MG63 (cell line): ENCODE measurements at places on chromosomes 13 and 19.

- no peak for DNase-seq
Observed at GRCh38 chr13:102951808-102952207, 106.0 kb downstream of the ERCC5 start.

DNA sequence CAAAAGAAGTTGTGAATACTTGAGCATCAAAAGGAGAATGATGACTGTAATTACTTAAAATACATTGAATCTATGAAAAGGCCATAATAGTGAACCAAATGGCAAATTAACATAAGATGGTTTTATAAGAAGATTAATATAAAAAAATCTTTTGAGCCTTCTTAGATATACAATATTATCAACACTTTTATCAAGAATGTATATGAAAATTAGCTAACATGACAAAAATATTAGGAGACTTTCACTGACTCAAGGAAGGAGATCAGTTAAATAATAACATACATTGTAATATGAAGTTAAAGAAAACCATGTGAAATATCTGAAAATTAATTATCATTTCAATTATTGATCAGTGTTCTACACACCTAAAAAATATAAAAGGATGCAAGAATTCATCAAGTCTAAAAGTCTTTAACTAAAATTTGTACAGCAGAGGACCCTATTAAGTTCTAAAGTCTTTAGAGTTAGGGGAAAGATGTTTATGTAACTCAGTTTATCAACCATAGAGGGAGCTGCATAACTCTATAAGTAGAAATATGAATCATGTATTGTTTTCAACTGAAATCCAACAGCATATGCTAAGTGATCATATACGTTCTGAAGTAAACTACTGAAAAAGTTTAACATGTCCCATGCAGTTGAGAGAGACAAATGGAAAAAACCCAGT, 756.1 kb upstream of the MIR17HG start:
- DNase-seq, result no peak

DNA sequence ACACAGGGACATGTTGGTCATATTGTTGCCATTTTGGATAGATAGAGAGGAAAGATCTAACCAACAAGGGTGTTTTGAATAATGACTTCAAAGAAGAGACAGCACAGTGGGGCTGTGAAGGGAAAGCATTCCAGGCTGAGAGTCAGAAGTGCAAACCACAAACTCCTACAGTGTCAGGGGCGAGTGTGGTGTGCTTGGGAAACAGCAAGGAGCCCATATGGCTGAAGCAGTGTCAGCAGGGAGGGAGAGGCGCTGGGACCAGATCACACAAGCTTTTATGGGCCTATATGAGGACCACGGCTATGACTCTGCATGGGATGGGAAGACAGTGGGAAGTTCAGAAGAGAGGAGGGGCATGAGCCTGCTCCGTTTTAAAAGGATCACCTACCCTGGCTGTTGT, 166.4 kb downstream of the MYO16 start:
- no peak for DNase-seq

DNA sequence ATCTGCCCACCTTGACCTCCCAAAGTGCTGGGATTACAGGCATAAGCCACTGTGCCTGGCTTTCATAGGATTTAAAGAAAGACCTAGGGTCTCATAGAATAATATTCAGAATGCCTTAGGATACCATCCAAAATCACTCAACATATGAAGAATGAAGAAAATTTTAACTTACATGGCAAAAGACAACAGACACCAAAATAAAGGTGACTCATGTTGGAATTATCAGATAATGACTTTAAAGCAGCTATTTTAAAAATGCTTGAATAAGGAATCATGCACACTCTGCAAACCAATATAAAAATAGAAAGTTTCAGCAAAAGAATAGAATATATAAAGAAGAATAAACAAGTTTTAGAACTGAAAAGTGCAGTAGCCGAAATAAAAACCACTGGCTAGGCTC, 29.3 kb downstream of the ZNF566 start:
- DNase-seq, result no peak

DNA sequence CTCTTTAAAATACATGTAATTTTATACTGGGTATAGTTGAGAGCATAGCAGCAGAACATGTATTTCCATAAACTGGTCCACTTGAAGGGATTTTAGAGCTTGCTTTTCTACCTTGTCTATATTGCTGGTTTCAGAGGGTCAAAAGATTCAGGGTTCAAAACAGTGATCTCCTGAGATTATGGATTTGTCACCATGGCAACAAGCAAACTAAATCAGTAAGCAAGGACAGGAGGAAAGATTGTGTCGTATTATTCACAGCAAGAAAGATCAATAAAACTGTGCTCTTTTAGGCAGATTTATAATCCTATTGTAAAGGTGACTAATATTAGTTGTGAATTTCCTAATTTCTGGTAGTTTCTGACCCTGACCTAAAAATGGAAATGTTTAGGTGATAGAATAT, 496.4 kb downstream of the LMO7 start:
- no peak for DNase-seq

DNA sequence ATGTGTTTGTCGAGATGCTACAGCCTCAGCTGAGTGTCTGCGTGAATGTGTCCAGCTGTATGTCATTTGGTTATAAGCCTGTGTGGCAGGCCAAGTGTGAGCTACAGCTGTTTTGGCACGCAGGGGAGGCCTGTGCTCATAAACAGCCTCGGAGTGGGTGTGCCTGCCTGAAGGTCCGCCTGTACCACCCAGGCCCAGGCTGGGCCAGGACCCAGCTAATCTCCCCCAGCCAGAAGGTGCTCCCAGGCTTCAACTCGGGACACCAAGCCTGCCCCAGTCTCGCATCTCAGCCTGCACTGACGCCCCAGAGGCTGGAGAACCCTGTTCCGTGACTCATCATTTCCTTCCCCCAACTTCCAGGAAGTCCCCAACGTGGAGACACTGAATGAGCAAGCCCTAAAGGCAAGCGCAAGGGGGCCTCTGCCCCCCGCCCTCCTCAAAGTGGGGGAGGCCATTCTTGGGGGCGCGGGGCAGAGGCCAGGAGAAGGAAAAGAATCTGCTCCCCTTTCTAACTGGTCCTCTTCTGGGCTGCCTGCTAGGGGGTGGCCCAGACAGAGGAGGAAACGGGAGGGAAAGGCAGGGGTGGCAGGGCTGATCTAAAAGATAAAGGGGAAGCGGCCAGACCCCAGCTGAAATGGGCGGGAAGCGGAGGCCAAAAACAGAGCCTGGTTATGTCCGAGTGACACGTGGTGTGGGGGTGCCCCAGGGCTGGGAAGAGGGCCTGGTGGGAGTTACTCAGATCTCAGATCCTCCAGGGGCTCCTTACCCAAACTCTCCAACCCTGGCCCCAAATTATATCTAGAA, 2.0 kb downstream of the SLC1A5 start:
- DNase-seq, result peak; percentile 92

- peak; percentile 40 for DNase-seq
Observed at GRCh38 chr19:2055931-2056836, 5.1 kb upstream of the MKNK2 start.

DNA sequence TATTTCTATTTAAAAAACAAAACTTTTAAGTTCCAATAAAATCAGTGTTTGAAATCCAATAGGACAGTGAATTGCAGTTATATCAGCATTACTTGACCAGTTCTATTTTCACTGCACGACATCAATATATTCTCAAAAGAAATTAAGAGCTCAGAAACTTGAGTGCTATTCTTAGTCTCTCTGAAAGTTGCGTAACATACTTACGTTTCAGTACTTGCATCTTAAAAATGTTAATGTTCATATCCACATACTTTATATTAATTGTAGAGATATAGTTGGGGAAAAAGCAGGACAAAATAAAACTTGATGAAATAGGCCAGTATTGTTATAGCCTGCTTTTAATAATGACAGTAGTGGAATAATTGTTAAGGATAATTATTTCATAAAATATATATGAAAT, 720.5 kb upstream of the PCDH9 start:
- no peak for DNase-seq

DNA sequence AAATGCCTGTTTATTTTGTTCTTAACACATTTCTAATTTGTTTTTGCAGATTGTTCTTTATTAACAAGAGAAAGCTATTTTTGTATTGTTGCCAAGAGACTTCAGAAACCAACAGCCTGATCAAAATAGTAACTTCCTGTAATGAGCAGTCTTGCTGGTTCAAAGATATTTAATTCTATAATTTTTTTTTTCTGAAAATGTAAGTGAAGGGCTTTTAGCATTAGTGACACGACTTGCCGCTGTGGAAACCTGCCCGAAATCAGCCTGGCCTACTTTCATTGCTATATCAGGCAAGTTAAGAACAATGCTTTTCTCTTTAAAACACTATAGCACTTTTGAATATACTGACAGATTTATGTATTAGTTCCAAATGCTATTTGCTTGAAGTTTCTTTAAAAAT, 374.3 kb downstream of the EFNB2 start:
- no peak for DNase-seq

- DNase-seq, result no peak
Observed at GRCh38 chr19:30602661-30603350, 230.6 kb downstream of the ZNF536 start.

- no peak for DNase-seq
Observed at GRCh38 chr13:41520660-41521630, 63.6 kb downstream of the RGCC start.

DNA sequence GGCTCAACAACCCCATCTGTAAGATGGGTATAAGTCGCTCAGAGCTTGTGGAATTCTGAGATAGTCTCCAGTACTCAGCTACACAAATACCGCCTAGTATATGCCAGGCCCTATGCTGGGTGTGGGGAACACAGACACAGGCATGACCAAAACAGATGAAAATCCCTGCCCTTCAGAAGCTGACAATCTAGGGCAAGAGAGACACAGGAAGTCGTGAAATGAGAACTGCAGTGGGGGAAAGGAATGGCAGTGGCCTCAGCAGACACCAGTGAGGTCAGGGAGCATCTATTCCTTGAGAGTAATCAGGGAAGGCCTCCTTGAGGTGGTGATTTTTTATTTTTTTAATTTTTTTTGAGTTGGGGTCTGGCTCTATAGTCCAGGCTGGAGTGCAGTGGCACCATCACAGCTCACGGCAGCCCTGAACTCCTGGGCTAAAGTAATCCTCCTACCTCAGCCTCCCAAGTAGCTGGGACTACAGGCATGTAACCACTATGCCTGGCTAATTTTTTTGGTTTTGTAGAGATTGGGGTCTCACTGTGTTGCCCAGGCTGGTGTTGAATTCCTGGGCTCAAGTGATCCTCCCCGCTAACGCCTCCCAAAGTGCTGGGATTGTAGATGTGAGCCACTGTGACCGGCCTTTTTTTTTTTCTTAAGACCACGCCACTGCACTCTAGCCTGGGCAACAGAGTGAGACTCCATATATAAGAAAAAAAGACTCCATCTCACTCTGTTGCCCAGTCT, 3.2 kb downstream of the TMIGD2 start:
- DNase-seq, result no peak

- DNase-seq, result no peak
Observed at GRCh38 chr19:47093254-47093653, 20.3 kb downstream of the ZC3H4 start.

GRCh38 chr13:31110617-31111016, 51.1 kb downstream of the HSPH1 start:
- DNase-seq, result peak; percentile 45

- DNase-seq, result no peak
Observed at GRCh38 chr13:41419206-41419605, 38.1 kb upstream of the RGCC start.

DNA sequence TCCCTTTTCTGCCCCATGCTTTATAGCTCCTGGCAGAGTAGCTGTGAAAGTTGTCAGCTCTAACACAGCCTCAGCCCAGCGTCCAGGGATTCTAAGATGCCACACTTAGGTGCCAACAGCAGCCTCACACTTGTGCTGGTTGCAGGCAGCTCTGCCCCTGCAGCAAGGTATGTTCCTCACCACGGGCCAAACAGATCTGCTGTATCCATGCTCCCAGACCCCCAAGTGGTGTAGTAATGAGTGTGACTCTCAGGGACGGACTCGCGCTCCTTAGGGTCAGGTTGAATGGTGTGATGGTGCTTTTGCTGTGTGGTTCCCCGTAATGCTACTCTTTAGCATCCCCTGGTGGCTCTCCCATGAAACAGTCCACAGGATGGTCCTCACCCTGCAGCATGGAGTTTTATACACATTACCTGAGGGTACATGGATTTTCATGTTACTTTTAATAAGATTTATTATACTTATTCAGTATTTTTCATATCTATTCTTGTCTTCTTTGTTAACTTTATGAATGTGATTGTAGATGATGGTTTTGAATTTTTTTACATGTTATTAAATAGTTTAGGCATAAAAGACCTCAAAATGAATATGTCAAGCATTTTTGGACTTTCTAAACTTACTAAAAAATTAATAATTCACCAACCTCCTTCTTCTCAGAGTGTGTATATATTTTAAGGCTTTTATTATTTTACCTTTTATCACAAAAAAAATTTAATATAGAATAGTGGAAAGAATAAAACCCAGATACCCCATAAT, 232.5 kb downstream of the SLC7A1 start:
- peak; percentile 7 for DNase-seq

DNA sequence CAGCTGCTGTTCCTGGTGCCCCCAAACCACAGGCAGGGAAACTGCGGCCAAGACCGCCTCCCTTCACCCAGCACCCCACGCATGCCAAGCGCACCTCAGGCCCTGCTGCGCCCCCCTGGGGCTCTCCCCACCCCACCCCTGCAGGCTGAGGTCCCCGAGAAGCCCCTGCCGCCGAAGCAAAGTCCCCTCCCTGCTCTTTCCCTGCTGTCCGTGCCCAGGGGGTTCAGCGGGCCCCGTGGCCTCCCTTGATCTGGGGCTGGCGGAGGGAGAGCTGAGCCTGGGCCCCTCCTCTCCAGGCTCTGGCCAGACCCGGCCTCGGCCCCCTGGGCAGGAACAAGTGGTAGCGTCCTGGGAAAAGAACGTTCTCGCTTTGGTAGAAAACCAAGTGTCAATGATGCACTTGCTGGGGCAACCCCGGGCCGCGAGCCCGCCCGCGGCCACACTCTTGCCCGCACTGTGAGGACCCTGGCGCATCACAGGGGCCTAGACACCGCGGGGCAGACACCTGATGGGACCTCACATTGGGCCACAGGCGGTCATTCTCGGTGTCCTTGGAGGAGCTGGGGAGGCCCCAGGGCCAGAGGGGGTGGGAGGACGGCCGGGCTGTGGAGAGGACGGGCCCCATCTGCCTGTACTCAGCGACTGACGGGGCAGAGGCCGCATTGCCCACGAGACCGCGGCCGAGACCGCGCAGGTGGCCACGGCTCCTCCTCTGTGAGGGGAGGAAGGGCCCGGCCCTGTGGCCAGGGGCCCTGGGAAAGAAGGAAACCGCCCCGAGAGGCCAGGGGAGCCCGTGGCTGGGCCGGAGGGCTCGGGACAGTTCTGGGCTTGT, 29.0 kb downstream of the GPX4 start:
- peak; percentile 32 for DNase-seq

DNA sequence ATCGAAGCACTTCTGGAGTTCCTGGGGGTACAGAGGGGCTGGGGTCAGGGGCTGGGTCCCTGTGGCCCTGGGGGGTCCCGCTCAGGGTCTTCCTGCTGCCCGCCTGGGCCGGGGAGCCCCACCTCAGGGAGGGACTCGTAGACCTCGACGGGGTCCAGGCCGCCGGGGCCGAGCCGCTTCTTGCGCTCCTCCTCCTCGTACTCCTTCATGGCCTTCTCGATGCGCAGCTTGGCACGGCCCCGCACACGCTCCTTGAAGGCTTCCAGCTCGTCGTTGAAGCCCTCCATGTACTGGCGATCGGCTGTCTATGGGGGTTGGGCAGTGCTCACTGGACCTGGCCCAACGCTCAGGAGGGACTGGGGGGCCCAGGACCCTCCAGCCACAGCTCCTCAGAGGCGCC, 10.2 kb downstream of the CDC37 start:
- DNase-seq, result no peak

- no peak for DNase-seq
Observed at GRCh38 chr13:99221567-99222239, 21.0 kb downstream of the UBAC2 start.
